ENCODE measurements at places on chromosomes 2 and 18. TPM values are rescaled to one million over a fixed set of nuclear protein-coding genes. Genes with fewer than 3 reads are reported as not detected.

CCDC148 gene
- 1.3 TPM for total RNA-seq

PRKAG3 gene
- not detected for total RNA-seq

GBX2 gene
- 0.89 TPM for total RNA-seq

AKAIN1 gene
- total RNA-seq: not detected

EVX2 gene
- not detected for total RNA-seq

UGT1A7 gene
- not detected for total RNA-seq

UGT1A1 gene
- not detected for total RNA-seq

WDR33 gene
- 84.6 TPM for total RNA-seq

AP1S3 gene
- total RNA-seq: 19.7 TPM

LYG2 gene
- total RNA-seq: not detected

- no peak for DNase-seq
Observed at GRCh38 chr2:120320318-120320851, 25.6 kb upstream of the INHBB start.

DNA sequence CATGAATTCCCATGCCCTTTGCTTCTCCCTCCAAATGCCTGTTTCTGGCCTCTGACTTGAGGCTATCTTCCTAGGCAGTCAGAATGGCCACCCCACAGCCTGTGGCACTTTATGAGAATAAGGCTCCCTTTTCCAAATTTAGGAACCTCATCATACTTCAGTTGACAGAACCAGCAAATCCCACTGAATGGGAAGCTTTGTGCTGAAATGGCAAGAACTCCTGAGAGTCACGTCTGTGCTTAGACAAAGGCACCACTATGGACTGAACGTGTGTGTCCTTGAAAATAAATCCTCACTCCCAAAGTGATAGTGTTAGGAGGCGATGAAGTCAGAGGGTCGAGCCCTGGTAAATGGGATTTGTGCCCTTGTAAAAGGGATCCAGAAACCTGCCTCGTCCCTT is 559.9 kb upstream of the SOX11 start:
- DNase-seq: no peak

DNA sequence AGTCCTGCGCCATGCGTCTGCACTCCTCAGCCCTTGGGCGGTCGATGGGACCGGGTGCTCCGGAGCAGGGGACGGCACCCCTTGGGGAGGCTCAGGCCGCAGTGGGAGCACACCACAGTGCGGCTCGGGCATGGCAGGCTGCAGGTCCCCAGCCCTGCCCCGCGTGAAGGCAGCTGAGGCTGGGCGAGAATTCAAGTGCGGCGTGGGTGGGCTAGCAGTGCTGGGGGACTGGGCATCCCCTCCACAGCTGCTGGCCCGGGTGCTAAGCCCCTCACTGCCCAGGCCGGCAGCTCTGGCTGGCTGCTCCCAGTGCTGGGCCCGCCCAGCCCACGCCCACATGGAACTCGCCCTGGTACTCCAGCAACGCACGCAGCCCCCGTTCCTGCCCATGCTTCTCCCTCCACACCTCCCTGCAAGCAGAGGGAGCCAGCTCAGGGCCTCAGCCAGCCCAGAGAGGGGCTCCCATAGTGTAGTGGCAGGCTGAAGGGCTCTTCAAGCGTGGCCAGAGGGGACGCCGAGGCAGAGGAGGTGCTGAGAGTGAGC is 198.3 kb upstream of the CNTNAP5 start:
- no peak for DNase-seq

DNA sequence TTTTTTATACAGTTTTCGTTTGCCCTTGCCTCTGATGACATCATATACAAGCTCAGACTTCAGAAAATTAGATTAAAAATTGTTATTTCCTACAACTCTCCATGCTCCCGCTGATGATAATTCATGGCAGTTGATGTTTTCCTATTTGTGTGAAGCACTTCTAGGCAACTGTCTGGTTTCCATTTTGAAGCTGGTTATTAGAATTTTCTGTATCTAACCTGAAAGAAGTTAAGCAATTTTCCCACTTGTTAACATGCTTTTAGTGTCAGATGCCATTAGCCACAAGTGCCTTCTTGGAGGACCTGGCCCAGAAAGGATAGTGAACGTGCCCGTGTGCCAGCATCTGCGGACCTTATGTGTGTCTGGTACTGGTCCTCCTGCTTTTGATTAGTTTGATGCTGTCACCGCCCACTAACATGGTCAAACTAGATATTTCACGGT is 347.6 kb upstream of the RAB12 start:
- no peak for DNase-seq

DNA sequence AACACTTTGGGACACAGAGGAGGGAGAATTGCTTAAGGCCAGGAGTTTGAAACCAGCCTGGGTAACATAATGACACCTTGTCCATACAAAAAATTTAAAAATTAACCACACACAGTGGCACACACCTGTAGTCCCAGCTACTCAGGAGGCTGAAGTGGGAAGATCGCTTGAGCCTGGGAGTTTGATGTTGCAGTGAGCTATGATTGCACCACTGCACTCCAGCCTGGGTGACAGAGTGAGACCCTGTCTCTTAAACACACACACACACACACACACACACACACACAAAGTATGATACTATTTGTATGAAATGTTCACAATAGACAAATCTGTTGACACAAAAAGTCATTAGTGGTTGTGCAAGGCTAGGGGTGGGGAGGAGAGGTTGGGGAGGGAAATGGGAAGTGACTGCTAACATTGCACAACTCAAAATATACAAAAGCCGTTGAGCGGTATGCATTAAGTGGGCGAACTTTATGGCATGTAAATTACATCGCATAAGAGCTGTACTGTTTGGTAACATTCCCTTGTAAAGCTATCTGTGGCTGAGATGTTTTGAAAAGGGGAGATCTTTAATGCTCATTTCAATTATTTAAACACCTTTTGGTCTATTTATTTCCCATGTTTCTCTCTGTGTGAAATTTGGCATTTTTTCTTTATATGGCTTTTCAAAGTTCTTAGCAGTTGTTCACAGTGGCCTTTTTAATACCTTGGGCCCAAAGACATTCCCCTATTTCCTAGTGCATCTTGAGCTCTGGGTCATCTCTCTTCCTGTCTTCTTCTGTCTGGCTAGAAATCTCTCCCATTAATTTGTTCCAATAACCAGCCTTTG is 58.9 kb upstream of the ZNF516 start:
- DNase-seq: no peak

DNA sequence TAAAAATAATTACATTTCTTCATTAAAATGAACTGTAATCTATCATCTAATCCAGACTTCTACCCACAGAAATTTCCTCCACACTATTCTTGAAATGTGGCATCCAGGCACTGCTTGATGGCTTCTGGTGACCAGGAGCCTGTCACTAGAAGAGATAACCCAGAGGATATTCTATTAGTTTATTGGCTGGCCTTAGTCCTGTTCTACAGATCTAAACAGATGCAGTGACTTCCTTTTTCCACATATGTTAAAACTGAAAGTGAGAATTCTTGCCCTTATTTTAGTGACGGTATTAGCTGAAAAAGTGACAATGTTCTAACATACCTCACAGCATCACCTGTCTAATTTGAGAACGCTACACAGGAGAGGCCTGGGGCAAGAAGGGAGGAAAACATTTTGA is 775.4 kb downstream of the TSN start:
- DNase-seq: no peak

DNA sequence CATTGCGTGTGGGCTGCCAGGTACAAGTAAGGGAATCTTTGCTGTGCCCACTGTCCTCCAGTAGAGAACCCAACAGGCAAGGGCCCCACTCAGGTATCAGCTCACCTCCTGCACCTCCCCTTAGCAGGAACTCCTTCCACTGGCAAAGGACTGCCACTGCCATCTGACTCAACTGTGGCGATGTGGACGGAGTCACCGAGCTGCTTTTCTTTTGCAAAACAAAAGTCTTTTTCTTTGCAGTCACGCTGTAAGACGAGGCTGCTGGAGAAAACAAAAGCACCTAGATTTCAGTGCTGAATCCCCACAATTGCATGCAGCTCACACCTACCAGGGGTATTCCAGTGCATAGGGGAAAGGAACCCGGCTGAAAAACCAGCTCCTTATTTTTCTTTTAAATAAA is 7.9 kb downstream of the MTERF4 start:
- DNase-seq: no peak

- no peak for DNase-seq
Observed at GRCh38 chr2:79702905-79703304, 190.1 kb downstream of the CTNNA2 start.

DNA sequence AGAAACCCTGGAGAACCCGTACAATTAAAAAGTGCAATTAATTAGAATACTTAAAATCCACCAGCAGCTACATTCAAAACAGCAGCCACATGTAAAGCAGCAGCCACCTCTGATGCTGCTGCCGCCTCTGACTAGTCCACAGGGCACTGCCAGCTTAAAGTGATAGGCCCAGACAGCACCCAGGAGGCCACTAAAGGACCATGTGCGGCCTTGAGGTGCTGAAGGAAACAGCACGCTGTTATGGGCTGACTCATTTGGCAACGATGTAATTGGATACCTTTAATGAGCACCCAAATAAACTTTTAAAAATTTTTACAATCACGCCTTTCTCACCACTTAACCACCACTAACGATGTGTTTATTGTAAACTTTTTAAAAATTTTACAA is 209.3 kb upstream of the NCKAP5 start:
- no peak for DNase-seq

GRCh38 chr18:53997064-53997463 is 227.4 kb downstream of the MBD2 start:
- no peak for DNase-seq

GRCh38 chr2:195029804-195030654 is 627.0 kb upstream of the SLC39A10 start:
- no peak for DNase-seq

DNA sequence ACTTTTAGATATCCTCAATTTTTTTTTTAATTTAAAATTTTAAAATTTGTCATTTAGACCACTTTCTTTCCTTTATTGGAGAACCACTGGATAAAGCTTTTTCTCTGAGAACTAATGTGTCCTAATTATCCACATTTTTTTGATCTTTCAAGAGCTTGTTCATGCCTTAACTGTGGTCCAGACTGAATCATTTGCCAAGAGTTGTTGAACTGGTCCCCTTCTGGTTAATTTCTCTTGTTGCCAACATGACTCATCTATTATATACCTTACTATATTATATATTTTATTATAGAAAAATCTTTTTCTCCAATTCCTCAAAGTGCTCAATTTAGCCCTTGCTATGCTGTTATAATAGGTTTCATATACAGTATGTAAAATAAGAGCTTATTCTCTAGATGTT is 53.1 kb upstream of the TMEM87B start:
- no peak for DNase-seq

GRCh38 chr2:234670806-234671205 is 173.9 kb upstream of the ARL4C start:
- DNase-seq: peak; percentile 39

DNA sequence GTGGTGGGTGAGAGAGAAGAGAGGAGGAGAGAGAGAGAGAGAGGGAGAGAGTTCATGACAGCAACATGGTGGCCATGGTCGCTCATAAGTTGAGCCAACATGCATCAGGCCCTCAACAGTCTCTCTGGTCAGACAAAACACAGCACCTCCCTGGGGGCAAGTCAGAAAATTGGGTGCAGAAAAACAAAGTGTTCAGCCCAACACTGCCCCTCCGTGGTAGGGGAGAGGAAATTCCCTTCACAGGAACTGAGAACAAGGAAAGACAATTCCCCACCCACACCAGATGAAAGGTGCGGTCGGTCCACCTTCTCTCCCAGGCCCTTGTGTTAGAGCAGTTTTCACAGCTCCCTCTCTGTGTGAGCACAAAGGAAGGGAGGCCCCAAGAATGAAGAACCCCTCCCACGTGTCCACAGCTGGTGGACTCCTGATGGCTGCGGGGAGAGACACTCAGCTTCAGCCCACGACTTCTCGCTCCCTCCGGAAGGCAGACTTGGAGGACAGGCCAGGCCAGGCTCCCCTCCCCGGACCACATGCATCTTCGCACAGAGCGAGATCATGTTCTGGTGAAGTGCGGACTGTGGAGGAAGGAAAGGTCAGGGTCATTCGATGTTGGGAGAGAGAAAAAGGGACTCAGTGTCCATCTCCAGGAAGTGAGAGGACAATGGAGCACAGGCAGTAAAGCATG is 181.7 kb downstream of the ANAPC1 start:
- DNase-seq: no peak

GRCh38 chr2:190311893-190312634 is 7.6 kb downstream of the HIBCH start:
- DNase-seq: no peak

GRCh38 chr18:48002933-48003365 is 72.5 kb upstream of the SMAD2 start:
- DNase-seq: no peak

DNA sequence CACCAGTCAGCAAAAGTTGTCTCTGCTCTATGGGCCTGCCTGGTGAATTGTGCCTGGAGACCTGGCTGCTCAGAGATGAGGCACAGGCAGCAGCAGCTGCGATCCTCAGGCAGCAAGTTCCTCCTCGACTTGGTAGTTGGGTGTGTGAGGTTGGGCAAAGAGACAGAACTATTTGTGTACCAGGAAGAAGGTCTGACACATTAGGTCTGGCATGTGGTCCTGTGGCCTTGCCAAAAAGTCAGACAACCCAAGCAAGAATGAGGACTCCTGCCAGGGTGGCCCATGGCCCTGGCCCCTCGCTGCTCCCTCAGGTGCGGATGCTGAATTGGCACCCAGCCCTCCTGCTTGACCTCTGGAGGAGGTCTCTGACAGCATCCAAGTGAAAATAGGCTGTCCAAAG is 192.7 kb downstream of the DYSF start:
- DNase-seq: no peak

- DNase-seq: no peak
Observed at GRCh38 chr2:111904726-111905474, 6.5 kb downstream of the MERTK start.

GRCh38 chr2:181944164-181944913 is 41.3 kb upstream of the PPP1R1C start:
- no peak for DNase-seq

DNA sequence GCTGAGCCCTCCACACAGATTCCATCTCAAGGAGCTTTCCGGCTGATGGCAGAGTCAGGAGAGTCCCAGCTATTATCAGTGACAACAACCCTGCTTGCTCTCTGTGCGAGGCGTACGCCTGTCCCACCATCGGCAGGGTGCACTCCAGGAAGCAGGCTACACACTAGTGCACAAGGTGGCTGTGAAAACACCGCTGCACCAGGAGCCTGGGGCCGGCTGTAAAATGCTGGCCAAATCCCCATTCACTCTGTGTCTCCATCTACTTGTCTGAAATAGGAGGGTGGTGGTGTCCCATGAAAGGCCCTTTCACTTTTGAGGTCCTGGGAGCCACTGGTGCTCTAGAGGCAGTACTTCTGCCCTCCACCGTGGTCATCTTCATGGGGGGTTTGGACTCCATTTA is 183.2 kb upstream of the SMAD2 start:
- DNase-seq: no peak

- DNase-seq: no peak
Observed at GRCh38 chr18:36775396-36775795, 53.4 kb downstream of the TPGS2 start.

DNA sequence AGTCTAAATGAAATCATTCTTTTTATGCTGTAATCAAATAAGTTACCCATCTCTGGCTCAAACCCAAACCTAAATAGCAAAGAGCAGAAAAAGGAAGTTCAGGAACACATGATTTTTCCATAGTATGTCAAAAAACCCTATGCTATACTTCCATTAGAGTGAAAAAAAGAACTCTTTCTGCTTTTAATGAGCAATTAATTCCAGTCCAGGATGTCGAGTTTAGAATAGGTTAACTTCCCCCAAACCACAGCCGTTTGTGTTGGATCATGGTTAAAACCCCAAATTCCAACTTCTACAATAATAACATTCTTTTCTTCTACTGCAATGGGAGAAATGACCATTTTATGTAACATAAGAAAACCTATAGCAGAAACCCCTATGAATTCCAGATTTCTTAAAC is 171.1 kb upstream of the NRP2 start:
- no peak for DNase-seq

All from H1 (cell line).